PC-3 (cell line): ENCODE measurements at places on chromosomes 2 and 18.
A peak's percentile ranks its signal among the peaks of the same experiment; 100 is the strongest.

DNA sequence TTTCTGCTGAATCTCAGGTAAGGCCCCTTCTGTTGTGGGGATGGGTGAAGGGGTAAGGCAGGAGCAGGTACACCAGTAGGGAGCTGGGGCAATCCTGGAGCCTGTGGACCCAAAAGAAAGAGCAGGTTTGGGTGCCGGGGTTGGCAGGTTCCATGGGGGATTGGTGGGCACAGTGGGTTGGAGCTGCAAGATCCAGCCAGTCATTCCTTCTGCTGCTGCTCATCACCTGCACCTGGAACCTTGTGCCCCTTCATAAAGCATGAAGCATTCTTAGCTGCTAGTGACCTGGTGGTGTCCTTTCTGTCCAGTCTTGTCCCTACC, 24.9 kb downstream of the FHOD3 start:
- H3K27me3 ChIP-seq: no peaks in the 10 kb centered on the region
- H3K27ac ChIP-seq: no peak overlapping the region
- no peak for DNase-seq

DNA sequence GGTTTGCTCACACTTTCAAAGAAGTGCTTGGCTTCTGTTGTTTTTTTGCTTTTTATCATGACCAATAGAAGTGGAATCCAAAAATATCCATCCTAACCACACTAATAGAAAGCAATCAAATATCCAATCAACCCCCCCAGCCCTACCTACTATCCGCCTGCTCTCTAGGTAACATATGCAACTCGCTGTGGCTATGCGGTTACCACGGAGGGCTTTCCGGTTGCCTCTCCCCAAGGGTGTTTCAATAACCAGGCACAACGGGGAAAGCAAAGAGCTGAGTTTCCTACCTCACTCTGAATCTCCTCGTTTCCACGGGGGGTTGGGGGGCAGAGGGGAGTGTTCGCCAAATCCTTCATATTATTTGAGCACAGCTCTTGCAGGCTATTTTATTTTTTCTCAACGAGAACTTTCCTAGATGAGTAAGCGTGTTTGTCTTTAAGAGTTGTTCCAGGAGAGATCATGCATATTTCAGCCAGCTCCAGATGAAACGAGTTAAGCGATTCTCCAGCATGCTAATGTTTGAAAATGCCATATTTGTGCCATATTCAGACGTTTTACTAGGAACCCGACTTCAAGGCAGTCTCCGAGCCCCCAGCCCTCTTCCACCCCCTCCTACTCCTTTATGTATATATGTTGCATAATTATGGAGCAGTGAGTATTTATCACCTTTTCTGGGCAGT, 30.3 kb downstream of the PAX3 start:
- H3K27ac ChIP-seq: no peak overlapping the region
- H3K4me3 ChIP-seq: no peak overlapping the region
- no peak for DNase-seq
- no peaks in the 10 kb centered on the region for H3K4me1 ChIP-seq

- peaks cover 14% of the 10 kb centered on the region for H3K4me1 ChIP-seq
- no peaks in the 10 kb centered on the region for H3K36me3 ChIP-seq
- H3K4me3 ChIP-seq: no peak overlapping the region
- no peak overlapping the region for H3K27ac ChIP-seq
- no peaks in the 10 kb centered on the region for H3K27me3 ChIP-seq
Observed at GRCh38 chr2:165617741-165618481, 148.4 kb downstream of the CSRNP3 start.

DNA sequence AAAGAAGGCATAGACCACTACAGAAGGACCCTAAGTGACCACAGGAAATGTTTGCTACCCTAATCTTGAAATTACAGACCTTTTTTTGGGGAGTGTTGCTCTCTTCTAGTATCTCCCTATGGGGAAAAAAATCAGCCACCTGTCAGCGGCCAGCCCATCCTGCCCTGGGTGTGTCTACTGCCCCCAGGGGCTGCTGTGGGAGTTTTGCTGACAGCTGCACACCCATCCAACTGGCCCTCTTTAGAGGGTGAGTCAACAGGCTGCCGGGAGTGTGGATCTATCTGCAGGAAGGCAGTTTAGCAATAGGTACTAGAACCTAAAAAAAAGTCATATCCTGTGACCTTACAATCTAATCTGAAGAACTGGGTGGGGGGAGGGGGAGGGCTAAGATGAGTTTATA, 796 bp upstream of the DYSF start:
- no peaks in the 10 kb centered on the region for H3K36me3 ChIP-seq
- peaks cover 29% of the 10 kb centered on the region for H3K4me1 ChIP-seq
- no peaks in the 10 kb centered on the region for H3K27me3 ChIP-seq
- 0 out of 2 replicates have a peak overlapping the region, but pooled peaks have one; percentile 6 for H3K27ac ChIP-seq

- H3K36me3 ChIP-seq: no peaks in the 10 kb centered on the region
- H3K27ac ChIP-seq: no peak overlapping the region
- H3K4me3 ChIP-seq: no peak overlapping the region
- no peak for DNase-seq
Observed at GRCh38 chr2:177598326-177599138, 206.0 kb downstream of the AGPS start.
